ENCODE measurements at places on chromosomes 16 and 17.

GRCh38 chr17:63452962-63453551 lies 7.0 kb upstream of the CYB561 start:
- H3K4me3 ChIP-seq, result no peak overlapping the region
- H3K36me3 ChIP-seq, result peaks cover 7% of the 10 kb centered on the region
- no peak for DNase-seq
- H3K4me1 ChIP-seq, result peaks cover 36% of the 10 kb centered on the region
- no peak overlapping the region for H3K27ac ChIP-seq

DNA sequence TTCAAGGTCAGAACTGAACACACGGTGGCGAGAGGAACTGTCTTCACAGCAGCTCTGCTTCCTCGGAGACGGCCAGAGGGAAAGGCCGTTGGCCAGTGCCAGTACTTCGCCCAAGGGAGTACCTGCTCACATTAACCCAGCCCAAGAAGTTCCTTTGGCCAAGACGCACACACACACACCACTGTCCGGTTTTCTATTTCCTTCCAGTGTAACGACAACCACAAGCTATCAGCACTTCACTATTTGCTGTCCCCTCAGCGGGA lies 744 bp upstream of the GGNBP2 start:
- H3K36me3 ChIP-seq, result peaks cover 7% of the 10 kb centered on the region
- peak overlapping the region; percentile 97 for H3K27ac ChIP-seq
- DNase-seq, result no peak
- H3K27me3 ChIP-seq, result peaks cover 10% of the 10 kb centered on the region

DNA sequence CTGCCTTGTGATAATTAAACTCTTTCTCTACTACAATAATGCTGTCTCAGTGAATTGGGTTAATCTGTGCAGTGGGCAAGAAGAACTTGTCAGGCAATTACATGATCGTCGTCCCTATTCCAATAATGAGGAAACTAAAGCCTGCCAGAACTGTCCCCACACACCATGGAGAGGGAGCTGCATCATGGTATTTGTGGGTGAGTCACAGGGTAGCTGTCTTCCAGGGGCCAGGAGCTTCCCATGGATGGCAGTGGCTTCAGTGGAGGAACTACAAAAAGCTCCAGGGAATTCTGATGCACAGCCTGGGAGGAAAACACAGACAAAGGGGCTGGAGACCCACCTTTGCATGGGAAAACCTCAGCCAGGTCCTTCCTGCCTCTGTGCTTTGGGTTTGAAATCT lies 83.3 kb upstream of the C16orf82 start:
- no peak overlapping the region for H3K27ac ChIP-seq
- H3K4me1 ChIP-seq, result peaks cover 2% of the 10 kb centered on the region
- no peaks in the 10 kb centered on the region for H3K27me3 ChIP-seq
- peaks cover 6% of the 10 kb centered on the region for H3K36me3 ChIP-seq
- no peak for DNase-seq
- H3K4me3 ChIP-seq, result no peak overlapping the region

- DNase-seq, result no peak
- H3K4me3 ChIP-seq, result no peak overlapping the region
- peaks cover 14% of the 10 kb centered on the region for H3K36me3 ChIP-seq
These were observed 17.7 kb downstream of the GFOD2 start for GRCh38 chr16:67701420-67701819.

DNA sequence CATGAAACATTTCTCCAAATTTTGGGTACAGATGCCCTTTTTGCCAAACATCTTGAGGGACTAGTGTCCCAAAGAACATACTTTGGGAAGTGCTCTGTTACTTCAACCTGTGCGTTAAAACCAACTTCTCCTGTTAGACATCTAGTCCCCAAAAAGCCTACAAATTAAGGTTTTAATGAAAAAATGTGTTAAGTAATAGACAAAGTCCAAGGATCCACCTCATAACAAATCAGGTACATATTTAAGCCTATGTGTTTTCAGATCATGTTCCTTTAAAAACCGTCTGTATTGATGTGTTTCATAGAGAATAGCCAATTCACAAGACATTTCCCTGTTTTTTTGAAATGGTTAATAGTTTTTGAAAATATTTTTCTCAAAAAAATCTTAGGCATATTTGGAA lies 174.8 kb upstream of the FAM20A start:
- peaks cover 21% of the 10 kb centered on the region for H3K4me1 ChIP-seq
- H3K27ac ChIP-seq, result no peak overlapping the region
- no peak overlapping the region for H3K4me3 ChIP-seq
- H3K36me3 ChIP-seq, result no peaks in the 10 kb centered on the region

DNA sequence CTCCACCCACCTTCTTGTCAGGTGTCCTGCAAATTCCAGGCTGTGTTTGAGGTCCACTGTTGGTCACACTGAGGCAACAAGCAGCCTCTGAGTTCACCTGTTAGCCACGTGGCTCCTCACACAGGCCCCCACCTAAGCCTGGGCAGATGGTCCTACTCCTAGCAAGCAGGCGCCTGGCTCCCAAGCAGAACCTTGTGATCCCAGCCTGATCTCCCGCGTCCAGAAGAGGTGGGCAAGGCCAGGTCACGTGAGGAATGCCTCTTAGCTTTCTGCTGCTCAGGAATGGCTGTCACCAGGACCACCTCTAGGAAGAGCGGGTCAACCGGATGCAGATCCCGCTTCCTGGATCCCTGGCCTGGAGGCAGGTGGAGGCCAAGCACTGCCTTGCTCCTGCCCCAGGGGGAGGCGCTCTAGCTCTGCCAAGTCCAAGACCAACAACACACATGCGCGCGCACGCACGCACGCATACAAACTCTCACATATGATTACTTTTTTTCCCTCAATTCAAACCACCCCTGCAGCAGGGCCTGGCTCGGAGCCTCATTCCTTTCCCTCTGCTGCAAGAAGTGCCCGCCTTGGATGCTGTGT lies 9.5 kb downstream of the CYB561 start:
- no peak for DNase-seq
- peaks cover 35% of the 10 kb centered on the region for H3K27me3 ChIP-seq
- H3K36me3 ChIP-seq, result peaks cover 22% of the 10 kb centered on the region
- no peak overlapping the region for H3K4me3 ChIP-seq
- no peak overlapping the region for H3K27ac ChIP-seq

- no peaks in the 10 kb centered on the region for H3K4me1 ChIP-seq
- H3K27me3 ChIP-seq, result peaks cover 1% of the 10 kb centered on the region
- no peaks in the 10 kb centered on the region for H3K36me3 ChIP-seq
- no peak overlapping the region for H3K27ac ChIP-seq
- H3K4me3 ChIP-seq, result no peak overlapping the region
These were observed 25.4 kb downstream of the TENT4B start for GRCh38 chr16:50178491-50178941.

- H3K27ac ChIP-seq, result no peak overlapping the region
- H3K27me3 ChIP-seq, result peaks cover under 1% of the 10 kb centered on the region
- H3K4me3 ChIP-seq, result no peak overlapping the region
- DNase-seq, result no peak
These were observed 22.3 kb downstream of the GJC1 start for GRCh38 chr17:44807817-44808155.

DNA sequence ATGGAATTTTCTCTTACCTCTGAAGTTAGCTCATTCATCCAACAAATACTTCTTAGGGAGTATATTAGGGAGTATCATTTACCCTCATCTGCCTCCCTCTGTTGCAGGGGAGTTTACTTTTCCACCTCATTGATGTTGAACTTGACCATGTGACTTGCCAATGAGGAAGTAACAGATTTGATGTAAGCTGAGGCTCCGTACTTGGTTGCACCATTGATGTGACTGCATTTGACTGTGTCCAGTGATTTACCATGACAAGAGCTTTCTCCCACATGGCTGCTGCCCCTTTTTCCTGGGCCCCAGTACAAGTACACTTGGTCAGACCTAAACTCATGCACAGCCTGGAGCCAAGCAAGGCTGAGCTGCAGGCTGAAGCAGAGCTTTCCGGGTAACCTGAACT lies 81.6 kb upstream of the HS3ST2 start:
- H3K27ac ChIP-seq, result no peak overlapping the region
- peaks cover 3% of the 10 kb centered on the region for H3K27me3 ChIP-seq
- DNase-seq, result no peak
- H3K4me3 ChIP-seq, result no peak overlapping the region
- H3K4me1 ChIP-seq, result peaks cover 6% of the 10 kb centered on the region

DNA sequence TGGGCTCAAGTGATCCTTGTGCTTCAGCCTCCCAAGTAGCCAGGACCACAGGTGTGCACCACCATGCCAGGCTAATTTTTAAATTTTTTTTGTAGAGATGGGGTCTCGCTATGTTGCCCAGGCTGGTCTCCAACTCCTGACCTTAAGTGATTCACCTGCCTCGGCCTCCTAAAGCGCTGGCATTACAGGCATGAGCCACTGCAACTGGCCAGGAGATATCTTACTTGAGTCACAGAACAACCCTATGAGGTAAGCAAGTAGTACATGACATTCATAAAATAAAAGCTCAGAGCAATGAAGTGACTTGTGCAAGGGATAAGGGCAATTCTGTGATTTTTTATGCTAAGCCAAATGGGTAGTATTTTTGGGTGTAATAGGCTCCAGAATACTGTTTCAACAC lies 57.3 kb downstream of the CDC27 start:
- no peak overlapping the region for H3K4me3 ChIP-seq
- no peaks in the 10 kb centered on the region for H3K27me3 ChIP-seq
- H3K4me1 ChIP-seq, result no peaks in the 10 kb centered on the region
- H3K27ac ChIP-seq, result no peak overlapping the region
- H3K36me3 ChIP-seq, result peaks cover 12% of the 10 kb centered on the region
- no peak for DNase-seq

GRCh38 chr17:27207073-27207513 lies 86.8 kb upstream of the WSB1 start:
- H3K4me3 ChIP-seq, result no peak overlapping the region
- H3K27ac ChIP-seq, result no peak overlapping the region
- H3K4me1 ChIP-seq, result no peaks in the 10 kb centered on the region
- no peaks in the 10 kb centered on the region for H3K36me3 ChIP-seq
- no peaks in the 10 kb centered on the region for H3K27me3 ChIP-seq

DNA sequence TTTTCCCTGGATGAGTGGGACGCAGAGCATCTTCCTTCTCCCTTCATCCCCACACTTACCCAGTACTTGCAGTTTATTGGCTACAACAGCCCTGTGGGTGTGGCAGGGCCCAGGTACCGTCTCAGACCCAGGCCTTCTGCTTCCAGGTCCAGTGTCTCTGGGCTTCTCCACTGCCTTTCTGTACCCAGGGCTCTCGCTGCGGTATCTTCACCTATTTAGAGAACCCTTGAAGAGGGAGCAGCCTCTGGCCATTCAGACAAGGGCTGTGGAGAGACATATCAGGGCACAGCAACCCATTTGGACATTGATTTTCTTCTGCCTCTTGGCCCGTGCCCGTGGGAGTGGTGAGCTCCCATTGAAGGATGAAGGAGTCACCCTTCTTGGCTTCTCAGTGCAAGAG lies 17.3 kb downstream of the TBX4 start:
- H3K4me3 ChIP-seq, result no peak overlapping the region
- no peaks in the 10 kb centered on the region for H3K36me3 ChIP-seq
- H3K4me1 ChIP-seq, result peaks cover 18% of the 10 kb centered on the region
- no peak for DNase-seq
- H3K27ac ChIP-seq, result no peak overlapping the region
- peaks cover 5% of the 10 kb centered on the region for H3K27me3 ChIP-seq

DNA sequence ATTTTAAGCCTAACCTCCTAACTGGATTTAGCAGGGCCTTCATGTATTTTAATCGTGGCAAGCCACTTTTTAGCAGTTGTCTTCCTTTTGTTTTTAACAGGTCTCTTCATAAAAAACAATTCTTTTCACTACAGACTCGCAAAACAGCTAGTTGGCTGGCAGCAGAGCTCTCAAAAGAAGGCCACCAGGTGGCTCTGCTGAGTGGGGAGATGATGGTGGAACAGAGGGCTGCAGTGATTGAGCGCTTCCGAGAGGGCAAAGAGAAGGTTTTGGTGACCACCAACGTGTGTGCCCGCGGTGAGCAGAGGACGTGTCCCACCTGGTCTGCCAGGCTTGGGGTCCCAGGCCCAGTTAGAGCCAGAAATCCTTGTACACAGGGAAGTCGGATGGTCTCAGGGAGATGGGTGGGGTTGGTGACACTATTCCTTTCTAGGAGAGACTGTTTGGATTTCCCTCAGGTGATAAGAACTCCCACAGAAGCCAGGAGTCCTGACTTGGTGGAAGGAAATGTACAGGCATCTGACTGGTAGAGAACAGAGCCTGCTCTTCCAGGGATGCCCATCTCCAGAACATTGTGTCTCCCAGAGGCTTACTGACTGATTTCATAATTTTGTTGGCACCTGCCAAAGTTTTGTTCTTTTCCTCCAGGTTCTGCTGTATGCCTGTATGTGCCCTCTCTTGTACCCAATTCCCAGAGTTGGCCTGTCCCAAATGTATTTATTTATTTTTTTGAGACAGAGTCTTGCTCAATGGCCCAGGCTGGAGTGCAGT lies 14.9 kb upstream of the DDX19A start:
- no peaks in the 10 kb centered on the region for H3K27me3 ChIP-seq
- H3K27ac ChIP-seq, result no peak overlapping the region
- no peak overlapping the region for H3K4me3 ChIP-seq
- H3K36me3 ChIP-seq, result peaks cover 35% of the 10 kb centered on the region
- peak; percentile 14 for DNase-seq
- no peaks in the 10 kb centered on the region for H3K4me1 ChIP-seq

DNA sequence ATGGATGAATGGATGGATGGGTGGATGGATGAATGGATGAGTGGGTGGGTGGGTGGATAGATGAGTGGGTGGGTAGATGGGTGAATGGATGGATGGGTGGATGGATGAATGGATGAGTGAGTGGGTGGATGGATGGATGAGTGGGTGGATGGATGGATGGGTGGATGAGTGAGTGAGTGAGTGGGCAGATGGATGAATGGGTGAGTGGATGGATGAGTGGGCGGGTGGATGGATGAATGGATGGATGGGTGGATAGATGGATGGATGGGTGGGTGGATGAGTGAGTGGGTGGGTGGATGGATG lies 6.4 kb upstream of the KATNB1 start:
- H3K4me1 ChIP-seq, result peaks cover 6% of the 10 kb centered on the region
- no peak for DNase-seq
- no peak overlapping the region for H3K4me3 ChIP-seq

DNA sequence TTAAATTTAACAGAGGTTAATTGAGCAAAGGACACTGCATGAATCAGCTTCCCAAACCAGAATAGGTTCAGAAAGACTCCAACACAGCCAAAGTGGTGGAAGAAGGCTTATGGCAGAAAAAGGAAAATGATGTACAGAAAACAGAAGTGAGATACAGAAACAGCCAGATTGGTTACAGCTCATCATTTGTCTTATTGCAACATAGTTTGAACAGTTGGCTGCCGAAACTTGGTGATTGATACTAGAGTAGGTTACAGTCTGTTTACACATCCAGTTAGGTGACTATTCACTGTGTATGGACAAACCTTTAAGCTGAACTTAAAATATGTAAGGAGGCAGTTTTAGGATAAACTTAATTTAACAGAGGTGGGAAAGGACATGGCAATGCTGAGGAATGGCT lies 18.3 kb downstream of the TMEM100 start:
- H3K27ac ChIP-seq, result peak overlapping the region; percentile 26
- peaks cover 6% of the 10 kb centered on the region for H3K4me1 ChIP-seq
- H3K4me3 ChIP-seq, result no peak overlapping the region
- no peak for DNase-seq
- peaks cover 2% of the 10 kb centered on the region for H3K27me3 ChIP-seq

DNA sequence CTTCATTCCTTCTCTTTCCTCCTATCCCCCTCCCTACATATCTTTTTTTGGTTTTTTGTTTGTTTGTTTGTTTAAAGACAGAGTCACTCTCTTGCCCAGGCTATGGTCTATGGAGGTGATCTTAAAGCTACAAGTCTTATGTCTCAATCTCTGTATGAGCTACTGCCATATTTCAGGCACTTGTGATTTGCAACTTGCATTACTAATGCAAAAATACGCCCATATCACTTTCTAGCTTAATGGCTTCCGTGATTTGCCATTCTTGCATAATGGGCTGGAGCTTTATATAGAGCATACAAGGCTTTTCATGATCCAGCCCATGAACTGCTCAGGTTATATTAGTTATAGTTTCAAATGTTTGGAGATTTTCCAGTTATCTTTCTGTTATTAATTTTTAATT lies 7.5 kb downstream of the CFAP97D1 start:
- H3K27me3 ChIP-seq, result peaks cover 2% of the 10 kb centered on the region
- H3K4me3 ChIP-seq, result no peak overlapping the region
- no peak for DNase-seq
- no peak overlapping the region for H3K27ac ChIP-seq
